Activated CD4-positive, CD25-positive, alpha-beta regulatory T cell (primary cell): ENCODE measurements at places on chromosomes 16 and 17.
A peak's percentile ranks its signal among the peaks of the same experiment; 100 is the strongest.

- DNase-seq, result no peak
These were observed 328.1 kb downstream of the CA10 start for GRCh38 chr17:51830451-51830850.

GRCh38 chr16:69483611-69484010 is 59.2 kb downstream of the CYB5B start:
- no peak for DNase-seq

DNA sequence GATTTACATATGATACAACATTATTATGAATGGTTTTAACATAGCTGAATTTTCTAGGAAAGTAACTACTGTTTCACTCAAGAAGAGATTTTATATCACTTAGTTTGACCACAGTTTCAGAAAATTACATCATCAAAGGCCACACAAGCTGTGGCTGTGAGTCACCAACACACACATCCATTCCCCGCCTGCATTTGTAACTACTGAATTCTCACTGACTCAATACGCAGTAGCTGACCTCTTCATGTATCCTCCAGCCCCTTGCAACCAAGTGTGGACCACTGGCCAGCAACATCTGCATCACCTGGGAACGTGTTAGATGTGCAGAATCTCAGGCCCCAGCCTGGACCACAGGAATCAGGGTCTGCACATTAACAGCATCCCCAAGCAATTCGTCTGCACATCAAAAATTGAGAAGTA is 197.6 kb downstream of the XYLT1 start:
- DNase-seq, result no peak

DNA sequence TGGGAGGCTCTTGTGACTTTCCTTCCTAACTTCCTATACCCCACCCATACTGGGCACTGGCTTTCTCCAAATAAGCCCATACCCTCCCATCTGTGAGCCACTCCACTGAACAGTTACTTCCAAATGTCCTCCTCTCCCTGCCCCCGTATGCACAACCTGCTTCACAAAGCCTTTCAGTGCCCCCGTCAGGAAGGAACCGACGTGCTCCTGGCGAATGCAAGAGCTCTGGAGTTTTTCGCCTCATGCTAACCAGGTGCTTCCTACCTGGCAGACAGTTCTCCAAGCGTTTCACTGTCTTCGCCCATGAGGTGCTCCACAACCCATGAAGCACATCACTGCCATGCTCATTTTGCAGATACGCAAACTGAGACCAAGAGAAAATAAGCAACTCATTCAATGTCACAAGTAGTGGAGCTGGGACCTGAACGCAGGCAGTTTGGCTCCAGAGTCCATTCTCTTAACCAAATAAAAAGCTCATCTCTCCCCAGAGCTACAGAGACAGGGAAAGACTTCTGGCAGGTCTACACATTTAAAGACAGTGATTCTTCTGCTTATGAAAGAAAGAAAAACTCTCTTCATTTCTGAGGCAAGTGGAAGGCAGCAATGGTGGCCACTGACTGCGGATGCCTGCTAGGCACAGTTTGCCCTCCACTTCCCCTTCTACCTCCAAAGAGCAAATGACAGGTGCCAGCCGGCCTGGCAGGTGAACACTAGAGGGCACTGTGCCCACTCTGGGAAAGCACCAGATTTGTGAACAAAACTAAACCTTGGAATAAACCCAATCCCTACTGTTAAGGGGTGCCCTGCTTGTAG is 23.8 kb downstream of the SPHK1 start:
- DNase-seq, result peak; percentile 47

DNA sequence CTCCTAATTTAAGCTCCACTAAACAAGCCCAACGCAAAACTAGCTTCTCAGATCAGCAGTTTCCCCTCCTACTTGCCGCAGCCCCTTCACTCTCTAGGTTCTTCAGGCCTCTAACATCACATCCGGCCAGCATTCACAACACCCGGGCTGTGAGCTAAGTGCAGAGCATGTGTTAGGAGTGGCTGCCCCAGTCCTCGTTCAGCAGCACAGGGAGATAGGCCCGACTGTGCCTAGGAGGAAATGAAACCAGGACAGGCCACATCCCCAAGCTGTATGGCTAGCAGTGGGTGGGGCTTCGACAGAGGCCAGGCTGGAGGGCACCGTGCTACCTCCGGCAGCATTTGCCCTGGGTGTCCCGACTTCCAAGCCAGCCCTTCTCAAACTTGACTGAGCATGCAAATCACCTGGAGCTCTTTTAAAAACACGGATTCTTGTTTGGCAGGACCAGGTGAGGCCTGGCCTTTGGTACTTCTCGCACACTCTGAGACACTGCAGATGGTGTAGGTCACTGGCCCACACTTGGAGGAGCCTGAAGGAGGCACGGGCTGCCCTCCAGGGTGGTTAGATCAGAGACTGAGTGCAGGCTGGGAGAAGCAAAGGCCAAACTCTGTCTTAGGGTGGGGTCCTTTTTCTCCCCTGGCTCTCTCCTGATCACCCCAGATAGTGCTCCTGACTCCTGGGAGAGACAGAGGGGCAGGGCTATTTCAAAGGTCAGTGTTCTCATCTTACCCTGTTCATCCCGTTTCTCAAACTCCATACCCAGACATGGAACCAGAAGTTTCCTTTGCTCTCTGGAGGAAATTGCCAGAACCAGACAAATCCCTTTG is 202.0 kb downstream of the C16orf78 start:
- no peak for DNase-seq

GRCh38 chr16:77068402-77068801 is 122.6 kb upstream of the MON1B start:
- no peak for DNase-seq
